Tongue (tissue), 3 donors: ENCODE measurements at places on chromosomes 7 and 10. TPM values are rescaled to one million over a fixed set of nuclear protein-coding genes. Genes with fewer than 3 reads are reported as not detected.

DNA sequence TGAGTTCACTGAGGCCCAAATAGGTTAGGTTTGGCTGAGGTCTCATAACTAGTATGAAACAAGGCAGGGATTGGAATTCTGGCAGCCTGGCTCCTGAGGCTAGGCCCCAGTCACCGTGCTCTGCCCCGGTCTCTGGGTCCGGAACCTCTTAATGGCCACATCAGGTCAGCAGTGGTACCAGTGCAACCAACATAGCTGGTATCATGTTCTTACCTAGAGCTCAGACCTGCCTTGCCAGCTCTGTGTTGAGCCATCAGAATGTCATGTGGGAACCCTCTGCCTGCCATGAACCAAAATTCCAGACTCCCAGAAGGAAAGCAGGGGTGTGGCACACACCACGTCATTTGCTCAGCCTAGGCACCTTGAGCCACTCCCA is 56.5 kb downstream of the ZNF467 start:
- DNase-seq, result no peak

DNA sequence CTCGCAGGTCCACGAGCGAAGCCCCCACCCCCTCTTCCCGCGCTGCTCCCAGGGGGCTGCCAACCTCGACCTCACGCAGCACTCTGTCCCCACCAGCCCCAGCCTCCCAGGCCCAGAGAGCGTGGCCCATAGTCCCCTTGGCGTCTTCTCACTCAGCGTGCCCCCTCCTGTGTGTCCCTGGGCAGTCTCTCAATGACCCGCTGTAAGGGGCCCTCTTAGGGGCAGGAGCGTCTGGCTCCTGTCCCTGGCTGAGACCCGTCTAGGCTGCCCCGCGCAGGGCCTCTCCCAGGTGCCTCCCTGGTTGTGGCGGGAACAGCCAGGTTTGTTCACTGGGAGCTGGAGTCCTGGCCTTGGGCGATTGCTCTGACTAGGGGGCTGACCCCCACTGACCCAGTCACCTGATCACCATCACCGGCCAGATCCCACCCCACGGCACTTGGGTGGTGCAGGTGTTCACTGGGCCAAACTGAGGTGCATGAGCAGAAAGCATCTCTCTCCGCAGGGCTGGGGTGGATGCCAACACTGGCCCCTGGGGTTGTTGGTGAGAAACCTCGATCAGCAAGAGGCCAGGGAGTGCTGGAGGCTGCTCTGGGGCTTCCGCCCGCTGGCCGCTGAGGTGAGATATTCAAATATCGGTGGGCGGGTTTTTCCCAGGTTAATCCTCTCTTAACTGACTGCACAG is 12.6 kb upstream of the WDFY4 start:
- DNase-seq, result no peak

DNA sequence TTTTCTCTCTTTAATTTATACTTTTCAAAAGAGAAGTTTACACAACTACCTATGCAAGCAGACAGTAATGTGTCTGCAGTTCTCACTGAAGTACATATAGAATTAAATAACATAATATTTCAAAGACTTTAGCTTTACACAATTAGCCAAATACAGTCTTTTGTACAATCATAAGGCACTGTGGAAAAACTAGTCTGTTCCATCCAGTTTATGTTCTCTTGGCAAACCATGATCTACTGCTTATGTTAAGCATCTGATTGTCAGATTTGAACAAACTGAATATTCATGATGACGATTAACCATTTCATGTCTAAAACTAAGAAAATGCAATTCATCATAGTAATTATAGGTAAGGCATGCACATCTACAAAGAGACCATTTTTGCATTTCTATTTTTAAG is 842 bp downstream of the SEMA3A start:
- DNase-seq, result peak; percentile 63

- no peak for DNase-seq
These were observed 22.2 kb downstream of the FAM20C start for GRCh38 chr7:214410-215212.

DNA sequence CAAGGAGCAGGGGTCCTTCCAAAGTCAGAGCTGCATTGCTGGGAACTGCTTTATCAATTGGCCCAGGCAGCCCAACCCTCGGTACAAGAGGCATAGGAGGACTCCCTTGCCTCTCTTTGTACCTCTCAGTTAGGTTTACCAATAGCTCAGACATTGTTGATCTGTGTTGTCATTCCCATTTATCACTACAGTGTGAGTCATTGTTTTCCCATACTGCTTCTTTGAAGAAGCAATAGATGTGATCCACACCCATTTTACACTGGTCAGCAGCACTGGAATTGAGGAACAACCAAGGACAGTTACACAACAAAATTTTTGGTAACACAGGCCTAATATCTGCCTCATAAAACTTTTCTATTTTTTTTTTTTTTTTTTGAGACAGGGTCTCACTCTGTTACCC is 307.2 kb downstream of the SNX13 start:
- DNase-seq, result no peak

DNA sequence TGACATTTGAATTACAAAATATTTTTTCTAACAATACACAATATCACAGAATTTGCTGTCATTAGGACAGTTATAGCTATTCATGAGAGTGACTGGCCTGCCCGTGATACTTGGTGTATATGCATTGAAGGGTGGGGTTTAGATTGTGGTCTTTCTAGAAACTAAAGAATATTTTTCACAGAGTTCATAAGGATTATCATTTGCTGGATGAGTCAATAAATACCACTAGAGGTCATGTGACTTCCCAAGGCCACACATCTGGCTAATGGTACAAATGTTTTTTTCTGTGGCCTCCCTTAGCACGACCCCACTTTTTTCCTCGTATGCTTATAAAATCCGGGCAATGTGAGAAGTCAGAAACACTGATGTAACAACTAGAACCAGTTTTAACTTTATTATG is 5.2 kb downstream of the OPTN start:
- DNase-seq, result no peak

DNA sequence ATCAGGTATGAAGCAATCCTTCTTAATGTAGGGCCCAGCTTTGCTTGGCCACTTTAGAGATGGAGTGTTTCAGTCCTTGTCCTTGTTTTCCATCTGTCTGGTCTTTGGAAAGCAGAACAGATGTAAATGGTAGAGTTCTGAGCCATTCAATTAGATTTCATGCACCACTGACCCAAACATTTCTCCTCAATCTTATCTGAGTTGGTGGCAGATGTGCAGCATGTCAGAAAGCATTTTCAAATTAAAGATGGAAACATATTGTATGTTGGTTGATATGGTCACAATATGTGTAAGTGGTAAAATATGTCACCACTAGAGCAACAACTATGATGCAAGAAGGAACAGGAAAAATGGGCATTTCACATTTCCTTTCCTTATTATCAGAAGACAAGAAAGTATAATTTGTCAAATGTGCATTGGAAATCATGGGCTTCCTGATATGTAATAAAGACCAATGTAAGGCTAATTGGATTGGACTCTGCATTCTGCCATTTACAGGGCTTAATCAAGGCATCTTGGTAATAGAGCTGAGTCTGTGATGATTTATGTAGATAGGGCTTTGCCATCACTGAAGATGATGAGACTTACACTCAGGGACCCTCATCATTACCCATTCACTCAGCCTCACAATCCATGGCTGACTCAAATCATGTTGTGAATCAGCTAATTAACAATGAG is 750.7 kb downstream of the NRG3 start:
- no peak for DNase-seq

- DNase-seq, result no peak
These were observed 353.7 kb downstream of the GLRX3 start for GRCh38 chr10:130489891-130490290.

GRCh38 chr10:20631229-20631628 is 265.9 kb downstream of the NEBL start:
- DNase-seq, result no peak

DNA sequence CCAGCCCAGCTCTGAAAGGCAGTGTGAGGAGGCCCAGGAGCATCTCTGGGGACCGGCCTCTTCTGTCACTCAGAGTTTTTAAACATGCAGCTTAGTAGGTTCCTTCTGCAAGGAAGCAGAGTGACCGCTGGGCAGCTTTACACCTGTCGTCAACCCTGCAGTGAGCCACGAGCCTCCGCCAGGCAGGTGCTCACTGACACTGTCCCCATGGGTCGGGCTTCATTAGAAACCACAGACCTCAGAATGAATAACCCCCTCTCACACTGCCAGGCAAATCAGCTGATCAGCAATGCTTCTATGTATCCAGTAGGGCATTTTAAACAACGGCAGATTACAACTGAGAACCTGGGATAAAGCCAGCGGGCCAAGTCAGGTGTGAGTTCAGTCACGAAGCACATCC is 106.1 kb downstream of the MAD1L1 start:
- no peak for DNase-seq

DNA sequence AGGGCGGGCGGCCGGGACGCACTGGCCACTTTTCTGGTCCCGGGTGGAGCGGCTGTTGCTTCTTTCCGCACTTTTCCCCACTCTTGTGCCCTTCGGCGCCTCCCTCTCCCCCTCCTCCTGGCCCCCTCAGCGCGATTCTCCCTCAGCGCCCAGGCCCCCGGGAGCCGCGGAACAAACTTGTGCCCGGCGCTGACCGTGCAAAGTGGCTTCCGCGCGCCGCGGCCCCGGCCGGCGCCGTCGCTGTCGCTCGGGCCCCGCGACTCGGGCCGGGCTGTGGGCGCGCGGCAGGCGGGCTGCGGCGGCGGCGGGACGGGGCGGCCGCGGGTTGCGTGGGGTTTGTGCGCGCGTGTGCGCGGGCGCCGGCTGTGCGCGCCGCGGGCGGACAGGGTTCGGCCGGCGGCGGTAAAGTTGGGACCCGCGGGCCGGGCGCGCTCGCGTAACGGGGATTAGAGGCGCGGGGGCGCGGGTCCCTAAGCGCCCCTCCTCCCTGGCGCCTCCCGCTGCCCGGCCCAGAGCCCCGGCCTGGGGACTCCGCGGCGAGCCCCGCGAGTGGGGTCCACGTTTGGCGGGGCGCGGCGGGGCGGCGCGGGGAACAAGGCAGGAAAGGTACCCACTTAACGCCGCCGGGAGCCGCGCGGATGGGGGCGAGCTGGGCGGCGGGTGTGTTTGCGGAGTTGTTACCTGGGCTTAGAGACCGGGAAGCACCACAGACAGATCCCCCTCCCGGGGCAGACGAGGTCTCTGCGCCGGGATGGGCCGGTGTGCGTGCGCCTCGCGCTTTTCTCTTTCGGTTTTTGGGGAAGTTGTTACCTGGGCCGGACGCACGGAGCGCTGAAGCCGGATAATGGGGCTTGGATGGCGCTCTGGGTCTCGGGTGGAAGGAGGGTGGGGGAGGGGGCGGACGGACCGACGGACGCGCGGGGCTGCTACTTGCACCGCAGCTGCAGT is 860 bp downstream of the ZEB1 start:
- peak; percentile 70 for DNase-seq

DNA sequence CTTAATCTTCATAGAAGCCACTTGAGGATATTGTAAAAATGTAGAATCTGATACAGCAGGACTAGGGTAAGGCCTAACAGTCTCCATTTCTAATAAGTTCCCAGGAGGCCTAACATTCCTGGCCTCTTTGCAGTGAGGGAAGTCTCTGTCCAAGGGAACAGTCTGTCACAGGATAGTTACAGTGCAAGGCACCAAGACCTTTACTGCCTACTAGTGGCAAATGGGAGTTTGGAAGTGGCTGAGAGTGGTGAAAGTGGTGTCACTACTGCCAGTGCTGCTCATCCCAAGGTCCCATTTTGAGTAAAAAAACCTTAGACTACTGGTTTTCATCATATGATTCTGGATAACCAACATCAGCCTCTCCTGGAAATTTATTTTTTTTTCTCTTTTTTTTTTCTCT is 619.5 kb upstream of the SEMA3D start:
- no peak for DNase-seq

DNA sequence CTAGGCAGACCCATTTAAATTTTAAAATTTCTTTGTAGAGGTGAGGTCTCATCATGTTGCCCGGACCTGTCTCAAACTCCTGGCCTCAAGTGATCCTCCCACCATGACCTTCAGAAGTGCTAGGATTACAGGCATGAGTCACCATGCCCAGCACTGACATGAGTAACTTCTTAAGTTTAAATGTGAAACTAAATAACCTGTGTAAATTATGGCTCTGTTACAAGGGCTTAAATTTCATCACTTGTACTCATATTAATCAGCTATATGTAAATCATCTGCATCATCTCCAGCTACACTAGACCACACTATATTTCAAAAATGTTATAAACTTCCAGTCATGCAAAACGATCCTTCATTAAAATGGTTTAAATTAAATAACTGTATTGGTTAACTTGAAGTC is 56.1 kb downstream of the ATAD1 start:
- no peak for DNase-seq

GRCh38 chr7:99308461-99309074 is 17.1 kb upstream of the ARPC1A start:
- DNase-seq, result no peak

DNA sequence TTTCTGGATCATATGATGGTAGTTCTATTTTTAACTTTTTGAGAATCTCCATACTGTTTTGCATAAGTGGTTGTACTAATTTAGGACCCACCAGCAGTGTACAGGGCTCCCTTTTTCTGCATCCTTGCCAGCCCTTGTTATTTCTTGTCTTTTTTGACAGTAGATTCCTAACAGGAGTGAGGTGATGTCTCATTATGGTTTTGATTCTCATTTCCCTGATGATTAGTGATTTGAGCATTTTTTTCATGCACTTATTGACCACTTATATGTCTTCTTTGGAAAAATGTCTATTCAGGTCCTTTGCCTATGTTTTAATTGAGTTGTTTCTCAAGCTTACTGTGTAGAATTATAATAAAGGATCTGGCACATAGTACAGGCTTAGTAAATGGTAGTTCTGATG is 238.8 kb upstream of the BMPER start:
- no peak for DNase-seq

GRCh38 chr7:140475747-140476333 is 3.5 kb downstream of the MKRN1 start:
- DNase-seq, result peak; percentile 76

- DNase-seq, result no peak
These were observed 183.1 kb downstream of the EXOC4 start for GRCh38 chr7:133436014-133436428.

DNA sequence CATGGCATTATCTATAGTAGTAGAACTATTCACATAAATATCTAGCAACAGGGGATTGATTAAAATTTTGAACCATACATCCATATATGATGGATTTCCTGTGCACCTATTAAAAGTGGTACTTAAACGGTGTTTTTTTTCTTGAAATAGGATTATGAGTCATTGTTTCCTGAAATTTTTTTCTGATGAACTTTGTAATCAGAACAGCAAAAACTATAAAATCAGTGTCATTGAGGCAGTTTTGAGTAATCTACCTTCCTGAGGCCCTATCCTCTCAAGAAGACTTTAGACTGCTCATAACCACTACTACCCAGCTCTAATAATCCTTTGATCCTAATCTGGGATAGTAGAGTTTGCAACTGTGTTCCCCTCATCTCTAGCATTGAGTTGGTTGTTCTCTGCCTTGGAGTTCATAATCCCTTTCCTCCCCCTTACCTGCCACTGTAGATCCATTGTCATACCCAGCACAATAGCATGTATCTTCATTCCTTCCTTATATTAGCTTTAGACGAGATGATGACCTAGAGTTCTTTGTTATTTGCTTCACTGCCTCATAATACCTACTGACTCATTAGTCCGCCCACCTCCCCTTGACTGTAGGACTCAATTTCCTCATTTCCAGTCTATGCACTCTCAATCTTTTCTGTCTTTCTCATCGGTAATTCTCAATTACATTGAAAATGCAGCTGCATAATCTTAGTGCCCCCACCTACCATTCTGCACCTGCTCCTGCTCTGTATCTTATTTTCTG is 133.4 kb downstream of the LRRC4 start:
- no peak for DNase-seq

GRCh38 chr10:21860718-21861117 is 142.8 kb downstream of the DNAJC1 start:
- no peak for DNase-seq

The LHFPL3 gene
- not detected for total RNA-seq

The CRYGN gene
- not detected for total RNA-seq

The C1QL3 gene
- total RNA-seq, result not detected

The SORBS1 gene
- 74.8 TPM for total RNA-seq

The FKBP9 gene
- total RNA-seq, result 198 TPM

The SPDYE2 gene
- not detected for total RNA-seq

The CYP3A7 gene
- total RNA-seq, result 0.21 TPM
